ENCODE measurements at places on chromosomes 6 and 20. TPM values are rescaled to one million over a fixed set of nuclear protein-coding genes. Genes with fewer than 3 reads are reported as not detected.

The MTFR2 gene
- total RNA-seq, result 2.6 TPM

The MYL9 gene
- total RNA-seq, result 30.4 TPM

The SAPCD1 gene
- 3.6 TPM for total RNA-seq

The PHF10 gene
- 41.0 TPM for total RNA-seq

The CD109 gene
- 4.9 TPM for total RNA-seq

The TCFL5 gene
- 6.8 TPM for total RNA-seq

The CLVS2 gene
- not detected for total RNA-seq

The ZNF334 gene
- 4.3 TPM for total RNA-seq

The PPP1R16B gene
- 48.3 TPM for total RNA-seq

The CLDN20 gene
- total RNA-seq, result not detected

The USP49 gene
- 4.7 TPM for total RNA-seq

- DNase-seq, result no peak
Observed at GRCh38 chr20:34096699-34097444, 15.2 kb downstream of the EIF2S2 start.

GRCh38 chr6:33744895-33745546 lies 1.7 kb downstream of the IP6K3 start:
- no peak for DNase-seq

GRCh38 chr6:161226009-161226964 lies 47.6 kb downstream of the AGPAT4 start:
- DNase-seq, result no peak

GRCh38 chr20:31984981-31985471 lies 17.1 kb downstream of the XKR7 start:
- DNase-seq, result peak; percentile 17

DNA sequence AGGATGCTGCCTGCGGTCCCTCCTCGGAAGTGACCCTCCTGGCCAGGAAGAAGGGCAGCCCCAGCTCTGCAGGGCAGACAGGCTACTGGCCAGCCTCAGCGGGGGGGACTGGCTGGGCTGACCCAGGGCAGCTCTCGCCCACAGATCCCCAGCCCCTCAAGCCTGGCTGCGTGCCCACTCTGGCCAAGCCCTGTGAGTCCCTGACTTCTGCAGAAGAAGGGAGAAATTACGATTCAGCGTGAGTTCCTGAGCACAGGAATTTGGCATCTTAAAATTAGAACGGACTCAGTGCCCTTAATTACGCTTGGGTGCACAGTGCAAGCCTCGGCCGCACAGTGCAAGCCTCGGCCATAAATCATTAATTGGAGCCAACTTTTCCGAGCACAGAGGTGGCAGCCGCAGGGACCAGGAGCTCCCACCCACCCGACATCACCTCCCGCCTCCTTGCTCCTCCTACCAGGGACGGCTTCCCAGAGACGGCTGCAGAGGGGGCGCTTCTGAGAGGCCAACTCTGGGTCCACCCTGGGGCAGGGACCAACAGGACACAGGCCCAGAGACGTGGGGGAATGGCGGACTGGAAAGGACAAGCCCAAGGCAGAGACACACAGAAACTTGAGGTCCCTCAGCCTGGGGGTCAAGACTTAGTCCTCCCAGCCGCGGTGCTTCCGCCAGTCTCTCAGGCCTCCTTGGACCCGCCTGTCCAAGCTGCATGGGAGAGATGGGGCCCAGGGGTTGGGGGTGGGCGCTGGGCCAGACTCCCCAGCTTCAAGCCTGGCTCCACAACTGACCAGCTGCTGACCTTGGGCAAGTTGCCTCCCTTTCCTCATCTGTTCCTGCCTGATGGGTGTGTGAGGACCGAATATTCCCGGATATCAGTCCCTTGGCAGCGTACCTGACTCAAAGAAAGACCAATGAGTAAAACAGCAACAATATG lies 165.4 kb downstream of the TAF4 start:
- peak; percentile 55 for DNase-seq

GRCh38 chr6:14270925-14271788 lies 153.6 kb downstream of the CD83 start:
- DNase-seq, result no peak

GRCh38 chr6:116309001-116309400 lies 29.3 kb upstream of the TSPYL1 start:
- no peak for DNase-seq

DNA sequence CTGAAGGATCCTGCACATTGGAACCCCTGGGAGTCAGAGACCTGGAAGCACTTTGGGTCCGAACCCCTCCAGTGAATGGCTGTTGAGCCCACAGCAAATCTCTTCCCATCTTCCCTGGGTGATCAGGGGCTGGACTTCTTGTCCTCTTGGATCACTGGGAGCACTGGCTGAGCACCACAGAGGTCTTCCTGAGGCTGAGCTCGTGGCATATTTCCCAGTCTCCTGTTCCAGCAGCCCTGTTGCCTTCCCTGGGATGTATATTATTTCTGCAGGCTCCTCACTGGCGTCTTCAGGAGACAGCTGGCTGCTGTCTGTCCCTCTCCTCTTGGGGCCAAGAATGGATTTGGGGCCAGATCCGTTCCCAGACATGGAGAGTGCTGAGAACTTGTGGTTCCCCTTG lies 43.4 kb downstream of the PTK7 start:
- DNase-seq, result no peak

GRCh38 chr6:137402143-137402680 lies 92.0 kb downstream of the OLIG3 start:
- no peak for DNase-seq

DNA sequence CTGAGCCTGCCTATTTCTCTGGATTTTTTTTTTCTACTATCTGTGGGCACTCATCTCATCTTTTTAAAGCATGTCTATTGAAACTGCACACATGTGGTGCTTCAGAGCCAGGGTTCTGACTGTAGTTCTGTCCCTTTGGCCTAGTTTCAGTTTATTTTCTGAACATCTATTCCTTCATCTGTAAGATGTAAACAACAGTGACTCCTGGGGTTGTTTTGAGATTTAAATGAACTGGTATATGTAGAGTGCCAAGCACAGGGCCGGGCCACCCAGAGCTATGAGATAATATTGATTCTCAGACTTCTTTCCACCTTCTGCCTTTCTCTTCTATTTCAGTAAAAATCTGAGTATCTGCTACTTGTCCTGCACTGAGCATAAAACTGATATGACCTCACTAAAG lies 185.1 kb downstream of the CARMIL1 start:
- DNase-seq, result no peak

- DNase-seq, result no peak
Observed at GRCh38 chr6:142605922-142606485, 304.2 kb downstream of the ADGRG6 start.

GRCh38 chr6:4374216-4374615 lies 238.8 kb upstream of the ECI2 start:
- no peak for DNase-seq

- DNase-seq, result no peak
Observed at GRCh38 chr6:126206504-126207246, 133.2 kb upstream of the CENPW start.

GRCh38 chr6:106114492-106114891 lies 28.4 kb downstream of the PRDM1 start:
- DNase-seq, result no peak

GRCh38 chr6:55569638-55570037 lies 9.4 kb downstream of the HMGCLL1 start:
- no peak for DNase-seq

DNA sequence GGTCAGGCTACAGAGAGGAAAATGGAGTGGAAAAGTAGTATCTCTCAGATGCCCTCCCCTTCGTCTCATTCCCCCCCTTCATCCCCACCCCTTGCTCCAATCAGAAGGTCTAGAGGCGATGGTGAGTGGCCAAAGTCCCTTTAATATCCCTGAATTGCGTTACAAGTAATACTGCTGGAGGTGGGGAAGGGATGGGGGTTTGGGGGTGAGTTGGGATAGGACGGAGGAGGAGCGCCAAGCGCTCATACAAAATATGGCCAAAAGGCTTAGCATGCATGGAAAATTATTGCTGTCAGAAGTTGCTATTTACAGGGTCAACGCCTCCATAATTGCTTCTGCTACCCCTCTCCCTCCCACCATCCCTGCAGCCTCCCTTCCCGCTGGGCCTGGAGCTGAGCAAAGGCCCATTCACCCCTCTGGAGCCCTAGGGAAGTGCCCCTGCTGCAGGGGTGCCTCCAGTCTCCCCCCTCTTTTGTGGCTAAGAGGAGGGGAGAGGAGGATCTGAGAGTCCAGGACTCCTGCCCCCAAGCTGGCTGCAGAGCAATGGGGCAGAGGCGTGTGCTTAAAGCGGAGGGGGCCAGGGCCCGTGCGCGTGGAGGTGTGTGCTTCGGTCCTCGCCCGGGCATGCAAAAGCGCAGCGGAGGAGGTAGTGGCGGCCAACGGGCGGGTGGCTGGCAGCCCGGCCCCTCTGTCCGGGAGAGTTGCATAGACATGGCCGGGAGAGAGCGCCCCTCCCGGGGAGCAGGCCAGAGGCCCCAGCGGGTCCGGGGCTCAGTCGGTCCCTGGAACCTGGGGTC lies 8.7 kb upstream of the SRXN1 start:
- peak; percentile 77 for DNase-seq

- DNase-seq, result no peak
Observed at GRCh38 chr6:17390276-17390675, 3.1 kb upstream of the CAP2 start.

GRCh38 chr20:49775229-49775693 lies 37.4 kb upstream of the SLC9A8 start:
- DNase-seq, result no peak

GRCh38 chr6:131067521-131067920 lies 4.5 kb upstream of the EPB41L2 start:
- no peak for DNase-seq

DNA sequence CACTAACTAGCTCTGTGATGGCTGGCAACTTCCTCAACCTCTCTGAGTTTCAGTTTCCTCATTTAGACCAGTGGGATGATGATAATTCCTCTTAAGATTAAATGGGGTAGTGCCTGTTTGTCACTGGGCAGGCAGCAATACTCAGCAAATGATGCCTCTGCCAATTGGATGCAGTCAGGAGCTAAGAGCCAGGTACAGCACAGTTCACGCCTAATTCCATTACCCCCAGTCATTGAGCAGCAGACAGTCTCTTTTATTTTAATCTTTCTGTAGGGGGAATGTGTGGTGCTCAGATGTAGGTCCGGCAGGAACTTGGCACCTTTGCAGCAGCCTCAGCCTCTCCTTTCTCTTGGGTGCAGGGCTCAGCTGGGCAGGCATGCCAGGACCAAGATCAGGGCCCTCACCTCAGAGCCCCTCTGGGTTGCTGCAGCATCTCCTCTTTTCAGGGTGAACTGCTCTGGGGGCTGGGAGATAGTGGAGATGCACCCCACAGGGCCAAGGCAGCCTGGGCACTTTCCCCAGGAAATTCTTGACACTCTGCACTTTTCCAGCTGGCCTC lies 243.8 kb downstream of the LRFN2 start:
- DNase-seq, result no peak

GRCh38 chr6:116877743-116878142 lies 701 bp downstream of the RFX6 start:
- no peak for DNase-seq

DNA sequence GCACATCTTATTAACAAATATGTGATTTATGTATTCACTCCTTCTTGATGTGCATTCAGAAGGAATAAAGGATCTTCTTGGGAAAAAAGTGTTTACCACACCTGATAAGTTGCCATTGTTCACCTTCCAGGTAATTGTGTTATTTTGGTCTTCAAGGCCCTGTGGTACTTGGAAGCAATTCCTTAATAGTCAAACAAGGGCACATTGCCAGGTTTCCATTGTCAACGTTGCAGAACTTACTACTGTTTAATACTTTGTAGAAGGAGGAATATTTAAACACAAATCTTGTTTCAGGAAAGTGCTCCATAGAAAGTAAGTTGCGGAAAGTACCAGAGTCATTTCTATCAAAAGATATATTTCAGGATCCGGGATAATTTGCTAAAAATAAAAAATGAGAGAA lies 129.5 kb upstream of the SGK1 start:
- no peak for DNase-seq

DNA sequence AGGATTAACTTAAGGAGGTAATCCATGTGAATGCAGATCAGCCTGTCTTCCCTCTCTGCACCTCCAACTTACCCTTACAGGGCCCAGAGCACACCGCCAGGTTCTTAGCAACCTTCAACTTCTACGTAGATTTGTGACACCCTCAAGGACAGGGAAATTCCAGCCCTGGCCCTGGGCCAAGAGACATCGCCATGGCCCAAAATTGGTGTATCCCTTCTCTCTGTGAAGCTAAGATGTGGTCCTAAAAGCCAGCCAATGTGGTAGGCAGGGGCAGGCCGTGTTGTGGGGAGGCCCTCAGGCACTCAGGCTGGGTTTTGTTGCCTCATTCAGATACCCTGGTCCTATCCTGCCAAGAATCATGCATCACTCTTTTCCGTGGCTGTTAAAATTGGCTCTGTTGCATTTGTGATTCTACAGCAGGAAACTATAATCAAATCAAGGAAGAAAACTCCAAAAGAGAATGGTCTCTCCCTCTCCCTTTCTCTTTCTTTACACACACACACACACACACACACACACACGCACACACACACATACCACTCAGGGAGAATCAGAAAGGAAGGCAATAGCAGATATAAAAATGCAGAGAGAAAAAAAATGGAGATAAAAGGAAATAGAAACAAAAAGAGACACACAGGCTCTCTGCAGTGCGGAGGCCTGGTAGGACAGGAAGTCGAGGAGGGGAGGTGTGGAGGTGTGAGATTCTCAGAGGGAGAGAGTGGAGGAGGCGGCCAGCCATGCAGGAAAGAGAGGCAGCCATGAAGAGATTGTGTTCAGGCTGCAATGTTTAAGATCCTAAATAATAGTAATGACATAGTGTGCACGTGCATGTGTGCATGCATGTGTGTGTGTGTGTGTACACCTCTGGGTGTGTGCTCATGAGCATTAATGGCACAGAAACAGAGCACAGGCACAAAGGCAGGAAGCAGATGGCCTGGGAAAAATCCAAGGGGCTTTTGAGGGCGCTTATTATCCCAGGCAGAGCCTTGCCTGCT lies 201.8 kb upstream of the LRFN2 start:
- DNase-seq, result no peak

DNA sequence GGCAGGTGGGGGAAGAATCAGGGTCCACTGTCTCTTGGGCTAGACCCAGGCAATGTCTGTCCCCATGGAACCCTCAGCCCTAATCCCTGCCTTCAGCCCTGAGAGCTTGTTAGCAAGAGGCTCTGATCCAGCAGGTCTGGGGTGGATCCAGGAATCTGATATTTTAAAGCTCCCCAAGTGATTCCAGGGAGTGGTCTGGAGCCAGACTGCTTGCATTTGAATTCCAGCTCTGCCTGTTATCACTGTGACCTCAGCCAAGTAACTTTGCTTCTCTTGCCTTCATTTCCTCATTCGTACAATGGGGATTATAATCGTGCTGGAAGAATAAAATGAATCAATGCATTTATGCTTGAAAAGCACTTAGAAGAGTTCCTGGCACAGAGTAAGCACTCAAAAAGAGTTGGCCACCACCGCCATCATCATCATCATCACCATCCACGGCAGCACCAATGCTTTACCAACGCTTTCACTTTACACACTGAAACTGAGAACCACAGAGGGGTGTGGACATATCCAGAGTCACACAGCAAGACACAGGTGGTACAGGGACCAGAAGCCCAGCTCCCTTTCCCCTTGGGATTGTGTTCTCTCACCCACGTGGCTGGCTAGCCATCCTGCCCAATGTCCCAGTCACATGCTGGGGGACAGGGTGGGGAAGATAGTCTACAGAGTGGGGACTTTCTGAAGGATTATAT lies 75.7 kb upstream of the RALY start:
- no peak for DNase-seq
